Stimulated activated CD8-positive, alpha-beta memory T cell treated with anti-CD3 and anti-CD28 coated beads, Interleukin-7, amount 100 ng/mL, for 1 hour (primary cell): ENCODE measurements at places on chromosomes 3 and 15.

GRCh38 chr15:70726753-70727152, 36.6 kb downstream of the UACA start:
- DNase-seq, result no peak

- no peak for DNase-seq
These were observed 101.4 kb downstream of the RYK start for GRCh38 chr3:134149286-134149685.

DNA sequence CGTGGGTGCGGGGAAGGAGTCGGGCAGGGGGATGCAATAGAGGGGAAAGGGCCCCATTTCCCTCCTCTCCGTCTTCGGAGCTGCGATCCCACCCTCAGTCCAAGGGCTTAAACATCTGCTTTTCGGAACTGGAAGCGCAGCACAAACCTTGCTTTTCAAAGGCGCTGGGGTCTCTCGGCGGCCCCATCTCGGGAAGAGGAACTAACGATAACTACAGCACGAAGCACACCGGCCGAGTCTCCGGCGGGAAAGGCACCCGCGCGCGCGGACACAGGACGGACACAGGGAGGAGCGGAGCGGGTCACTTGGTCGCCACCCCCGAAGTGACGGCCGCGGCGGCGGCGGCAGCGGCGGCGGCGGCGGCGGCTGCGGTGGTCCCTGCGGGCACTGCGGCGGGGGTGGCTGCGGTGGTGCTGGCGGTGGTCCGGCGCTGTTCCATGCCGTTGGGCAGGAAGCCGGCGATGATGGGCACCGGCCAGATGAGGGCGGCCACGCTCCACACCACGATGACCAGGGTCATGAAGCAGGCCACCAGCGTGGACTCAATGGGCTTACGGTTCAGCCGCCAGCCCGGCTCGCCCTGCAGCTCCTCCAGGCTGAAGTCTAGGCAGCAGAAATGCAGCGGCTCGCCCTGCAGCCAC, 1.1 kb downstream of the TMEM158 start:
- no peak for DNase-seq

- DNase-seq, result no peak
These were observed at the start of gene MEIS2 for GRCh38 chr15:37100109-37100965. MEIS2 (minus strand) TSS chr15:37100549; CDS start chr15:37099466, 1,083 bp downstream.

DNA sequence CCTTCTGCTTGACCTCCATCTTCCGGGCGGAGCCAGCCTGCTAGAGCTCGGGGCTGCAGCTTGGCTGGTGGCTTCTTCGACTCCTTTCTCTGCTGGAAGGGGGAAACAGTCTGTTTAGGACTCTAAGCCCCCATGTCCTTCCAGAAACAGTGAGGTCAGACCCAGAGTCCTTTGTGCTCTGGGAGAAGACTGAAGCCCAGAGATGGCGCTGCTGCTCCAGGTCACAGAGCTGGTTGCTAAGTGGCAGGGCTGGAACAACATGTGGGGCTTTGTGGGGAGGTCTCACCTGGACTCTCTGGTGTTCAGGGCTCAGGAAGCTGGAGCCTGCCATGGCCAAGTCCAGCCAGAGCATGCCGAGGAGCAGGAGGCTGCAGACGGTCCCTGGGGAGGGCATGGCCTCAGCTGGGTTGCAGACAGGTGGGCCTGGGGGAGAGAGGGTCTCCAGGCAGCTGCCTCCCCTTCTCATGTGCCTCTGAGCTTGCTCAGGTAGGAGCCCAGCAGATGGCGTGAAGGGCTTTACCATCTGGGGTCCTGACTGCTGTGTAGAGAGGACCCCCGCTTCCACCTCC, 2.9 kb downstream of the GHRL start:
- DNase-seq, result no peak

GRCh38 chr3:28637742-28638141, 289.1 kb upstream of the AZI2 start:
- DNase-seq, result no peak
